ENCODE measurements at places on chromosomes 3 and 15.
A peak's percentile ranks its signal among the peaks of the same experiment; 100 is the strongest.

GRCh38 chr3:95036526-95037021, 973.7 kb downstream of the NSUN3 start:
- DNase-seq = no peak

DNA sequence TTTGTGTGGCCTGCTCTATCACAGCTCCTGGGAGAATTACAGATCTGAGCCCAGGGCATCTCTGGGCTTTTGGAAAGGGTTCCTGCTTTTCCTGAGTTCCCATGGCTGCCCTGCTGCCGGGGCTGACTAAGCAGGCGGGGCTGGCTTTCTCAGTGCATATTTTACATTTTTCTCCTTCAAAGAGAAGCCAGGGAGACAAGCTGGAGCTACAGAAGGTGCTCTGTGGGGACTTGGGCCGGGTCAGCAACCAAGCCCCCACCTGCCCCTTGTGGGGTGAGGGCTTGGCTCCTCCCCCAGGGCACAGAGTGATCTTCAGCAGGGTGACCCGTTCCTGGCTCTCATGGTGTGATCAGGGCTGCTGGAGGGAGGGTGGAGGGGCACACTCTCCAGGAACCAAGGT, 17.4 kb downstream of the ABTB1 start:
- peak; percentile 83 for DNase-seq

DNA sequence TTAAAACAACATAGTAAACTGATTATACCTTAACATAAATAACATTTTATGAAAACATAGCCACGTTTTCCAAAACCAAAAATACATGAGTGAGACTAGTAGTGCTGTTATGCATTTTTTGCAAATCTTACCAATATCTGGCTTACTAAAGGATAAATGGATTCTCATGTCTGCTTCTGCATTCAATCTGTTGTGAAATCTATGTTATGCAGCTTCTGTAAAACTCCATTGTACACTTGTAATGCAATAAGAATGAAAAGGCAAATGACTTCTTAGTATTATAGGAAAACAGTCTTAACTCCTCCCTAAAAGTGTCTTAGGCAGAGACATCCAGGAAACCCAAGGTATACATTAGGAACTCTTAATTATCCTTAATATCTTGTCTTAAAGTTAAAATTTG, 330.9 kb upstream of the THBS1 start:
- DNase-seq = no peak

DNA sequence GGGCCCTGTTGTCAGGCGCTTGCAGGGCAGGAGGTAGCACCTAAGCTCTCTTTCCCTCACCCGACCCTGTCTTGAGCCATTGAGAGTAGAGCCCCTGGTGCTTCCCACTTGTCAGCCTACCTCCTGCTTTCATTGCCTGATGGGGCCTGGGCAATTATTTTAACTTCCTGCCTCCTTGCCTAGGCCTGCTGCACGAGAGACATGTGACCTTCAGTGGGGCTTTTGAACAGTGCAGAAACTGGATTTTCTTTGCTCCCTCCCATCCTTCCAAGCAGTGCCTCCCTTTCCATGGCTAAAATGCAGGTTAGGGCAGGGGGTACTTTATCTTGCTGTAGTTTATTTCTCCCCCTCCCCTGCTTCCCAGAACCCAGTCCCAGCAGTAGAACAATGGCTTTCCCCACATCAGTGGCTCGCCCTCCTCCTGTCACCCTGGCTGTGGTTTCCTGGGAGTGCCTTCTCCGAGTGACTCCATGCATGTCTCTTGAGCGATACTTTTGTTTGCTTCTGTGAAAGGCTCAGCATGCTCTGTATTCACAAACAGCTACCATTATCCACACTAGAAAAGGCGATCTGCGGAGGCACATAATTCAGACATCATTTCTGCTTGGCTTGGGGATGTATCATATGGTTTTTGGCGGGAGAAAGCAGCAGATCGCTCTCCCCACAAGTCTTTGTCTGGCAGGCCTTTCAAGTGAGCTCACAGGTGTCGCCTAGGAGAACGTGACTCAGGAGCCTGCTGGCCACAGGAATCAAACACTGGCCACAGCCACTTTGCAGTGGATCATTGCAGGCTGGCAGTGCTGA, 24.1 kb downstream of the PDIA5 start:
- no peak for DNase-seq

DNA sequence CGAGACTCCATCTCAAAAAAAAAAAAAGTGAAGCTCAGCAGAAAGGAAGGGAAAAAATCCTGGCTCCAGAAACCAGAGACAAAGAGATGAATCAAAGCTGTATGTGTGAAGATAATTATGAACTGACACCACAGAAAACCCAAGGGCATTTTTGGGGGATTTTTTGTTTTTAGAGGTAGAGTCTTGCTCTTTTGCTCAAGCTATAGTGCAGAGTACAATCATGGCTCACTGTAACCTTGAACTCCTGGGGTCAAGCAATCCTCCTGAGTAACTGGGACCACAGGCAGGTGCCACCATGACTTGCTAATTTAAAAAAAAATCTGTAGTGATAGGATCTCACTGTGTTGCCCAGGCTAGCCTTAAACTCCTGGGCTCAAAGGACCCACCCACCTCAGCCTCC, 22.8 kb downstream of the HCLS1 start:
- DNase-seq = no peak

DNA sequence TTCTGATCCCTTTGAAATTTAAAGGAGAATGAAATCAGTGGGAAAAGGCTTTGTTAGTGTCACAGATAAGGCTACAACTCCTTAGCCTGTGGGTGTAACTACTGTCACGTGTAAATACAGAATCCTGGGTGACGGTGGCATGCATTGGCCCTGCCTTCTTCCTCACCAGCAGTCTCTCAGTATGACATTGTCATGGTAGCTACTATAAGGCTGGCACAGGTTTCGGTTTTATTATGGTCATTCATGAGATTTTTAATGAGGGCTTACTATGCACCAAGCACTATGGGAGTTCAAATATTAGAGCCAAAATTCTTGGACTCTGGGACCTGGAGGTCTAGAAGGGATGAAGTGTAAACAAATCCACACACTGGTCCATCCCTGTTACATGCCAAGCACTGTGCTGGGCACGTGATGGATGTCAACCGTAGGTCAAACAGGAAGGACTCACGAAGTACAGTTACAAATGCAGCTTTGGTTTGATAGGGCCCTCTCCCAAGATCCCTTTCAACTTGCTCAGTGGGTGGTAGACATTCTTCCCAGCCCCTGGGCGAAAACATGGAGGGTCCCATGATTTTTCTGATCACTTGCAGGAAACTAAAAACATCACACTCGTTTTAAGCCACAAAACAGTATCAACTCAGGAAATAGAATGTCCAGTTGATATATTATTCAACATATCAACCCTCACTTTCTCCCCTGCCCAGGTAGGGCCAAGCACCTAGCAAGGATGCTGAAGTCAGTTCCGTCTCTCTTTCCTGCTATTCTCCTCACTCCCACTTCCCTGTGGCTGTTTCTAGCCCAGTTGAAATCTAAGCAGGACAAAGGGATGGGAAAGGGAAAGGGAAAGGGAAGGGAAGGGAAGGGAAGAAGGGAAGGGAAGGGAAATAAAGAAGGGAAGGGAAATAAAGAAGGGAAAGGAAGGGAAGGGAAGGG, 25.3 kb downstream of the BFSP2 start:
- DNase-seq = no peak

GRCh38 chr3:140206196-140207040, 271.4 kb downstream of the CLSTN2 start:
- DNase-seq = peak; percentile 15

DNA sequence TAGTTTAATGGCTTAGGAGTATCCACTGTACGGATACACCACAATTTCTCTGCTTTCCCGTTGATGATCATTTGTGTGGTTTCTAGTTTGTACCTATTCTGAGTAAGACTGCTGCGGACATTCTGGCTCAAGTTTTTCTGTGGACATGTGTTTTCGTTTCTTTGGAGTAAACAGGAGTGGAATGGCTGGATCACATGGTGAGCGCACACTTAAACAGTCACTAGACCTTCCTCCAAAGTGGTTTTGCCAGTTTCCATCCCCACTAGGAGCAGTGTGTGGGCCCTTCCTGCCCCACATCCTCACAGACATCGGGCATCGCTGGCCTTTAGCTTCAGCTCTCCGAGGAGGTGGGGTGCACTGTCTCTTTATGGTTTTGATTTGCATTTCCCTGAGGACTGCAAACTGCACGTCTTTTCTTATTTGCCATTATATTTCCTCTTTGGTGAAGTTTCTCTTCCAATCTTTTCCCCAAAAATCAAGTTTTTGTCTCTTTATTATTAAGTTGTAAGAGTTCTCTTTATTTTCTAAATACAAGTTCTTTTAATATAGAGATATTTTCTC, 94.1 kb downstream of the VGLL4 start:
- DNase-seq = no peak

DNA sequence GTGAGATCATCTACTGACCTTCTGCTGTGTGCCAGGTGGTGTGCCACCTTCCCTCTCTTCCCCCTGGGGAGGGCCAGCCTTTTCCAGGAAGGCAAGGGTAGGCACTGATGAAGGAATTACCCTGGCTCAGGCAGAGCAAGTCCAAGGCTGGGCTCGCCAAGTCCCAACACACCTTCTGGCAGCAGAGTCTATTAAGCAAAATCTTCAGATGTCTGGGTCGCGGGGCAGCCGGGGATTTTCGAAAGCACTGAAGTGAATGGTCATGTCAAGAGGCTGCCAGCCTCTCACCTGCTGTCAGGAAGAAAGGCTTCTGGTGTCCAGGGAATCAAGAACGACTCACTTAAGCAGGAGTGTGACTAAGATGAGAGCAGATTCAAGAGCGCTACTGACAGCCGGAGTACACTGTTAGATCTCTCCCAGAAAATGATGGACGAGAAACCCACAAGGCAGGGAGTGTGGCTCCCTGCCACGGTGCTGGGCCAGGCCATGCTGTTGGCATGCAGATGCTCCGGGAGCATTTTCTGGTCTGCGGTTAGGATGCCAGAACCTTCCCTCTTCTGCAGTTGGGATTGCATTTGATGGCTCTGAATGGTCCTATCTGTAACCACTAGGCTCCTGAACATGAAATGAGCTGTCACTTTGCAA, 479.8 kb downstream of the SHQ1 start:
- DNase-seq = no peak

DNA sequence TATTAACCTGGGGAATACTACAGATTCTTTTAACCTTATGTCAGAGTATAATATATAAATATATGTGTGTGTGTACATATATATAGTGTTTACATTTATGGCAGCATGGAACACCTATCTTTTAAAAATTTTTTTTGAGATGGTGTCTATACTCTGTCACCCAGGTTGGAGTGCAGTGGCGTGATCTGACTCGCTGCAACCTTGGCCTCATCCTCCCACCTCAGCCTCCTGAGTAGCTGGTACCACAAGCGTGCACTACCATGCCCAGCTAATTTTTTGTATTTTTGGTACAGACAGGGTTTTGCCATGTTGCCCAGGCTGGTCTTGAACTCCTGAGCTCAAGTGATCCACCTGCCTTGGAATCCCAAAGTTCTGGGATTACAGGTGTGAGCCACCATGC, 18.5 kb upstream of the ERICH6 start:
- DNase-seq = no peak

DNA sequence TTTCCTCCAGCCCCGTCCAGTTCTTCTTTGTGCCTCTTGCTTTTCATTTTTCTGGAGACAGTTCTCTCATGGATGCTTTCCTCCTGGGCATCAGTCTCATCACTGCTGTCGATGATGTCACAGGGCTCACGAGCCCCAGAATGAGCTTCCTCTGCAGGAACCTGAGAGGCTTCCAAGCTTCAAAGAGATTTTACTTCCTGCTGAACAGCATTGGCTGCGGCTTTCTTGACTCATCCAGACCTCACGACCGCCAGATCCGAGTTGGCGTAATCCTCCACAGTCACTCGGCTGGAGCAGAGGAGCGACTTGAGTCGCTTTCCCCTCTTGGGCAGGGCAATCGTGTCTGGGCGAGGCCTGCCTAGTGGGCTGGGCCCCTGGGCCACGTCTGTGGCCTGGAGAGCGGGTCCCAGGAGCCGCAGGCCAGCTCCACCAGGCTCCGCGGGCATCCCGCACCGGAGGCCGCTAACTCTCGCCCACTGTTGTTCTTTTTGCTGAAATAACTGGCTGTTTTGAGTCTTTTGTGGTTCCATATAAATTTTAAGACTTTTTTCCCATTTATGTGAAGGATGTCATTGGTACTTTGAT, 20.8 kb upstream of the FAN1 start:
- DNase-seq = no peak

- no peak for DNase-seq
Measured at GRCh38 chr3:1469687-1470086, 376.9 kb downstream of the CNTN6 start.

GRCh38 chr3:196097373-196098154, 15.7 kb upstream of the TFRC start:
- DNase-seq = no peak

Measured in hepatic stellate cell (primary cell).